ENCODE measurements at places on chromosomes 3 and 15.

DNA sequence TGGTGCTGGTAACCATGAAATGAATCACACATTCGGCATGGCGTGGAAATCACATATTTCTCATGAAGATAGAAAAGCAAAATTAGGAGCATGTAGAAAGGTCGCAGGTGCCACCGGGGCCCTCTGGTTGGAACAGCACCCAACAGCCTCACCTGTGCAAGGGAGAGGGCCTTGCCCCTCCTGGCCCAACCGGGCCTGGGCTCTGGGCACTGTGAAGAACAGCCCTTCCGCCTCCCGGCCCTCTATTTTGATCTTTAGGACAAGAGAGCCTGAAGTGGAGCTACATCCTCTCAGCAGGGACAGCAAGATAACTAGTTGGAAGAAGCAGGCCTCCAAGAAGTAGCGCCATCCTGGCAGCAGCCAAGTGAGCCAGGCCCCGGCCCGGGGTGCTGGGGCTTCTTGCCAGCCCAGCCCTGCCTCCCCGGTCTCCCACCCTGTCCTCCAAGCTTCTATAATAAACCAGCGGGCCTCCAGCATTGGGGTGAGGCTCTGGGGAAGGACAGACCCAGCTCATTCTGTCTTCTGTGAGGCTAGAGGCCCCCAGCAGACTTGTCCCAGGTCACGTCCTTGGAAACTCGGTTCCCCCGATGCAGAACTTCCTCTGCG is 46.1 kb upstream of the FGD5 start:
- DNase-seq = no peak

GRCh38 chr3:51982352-51982837 is 940 bp upstream of the ACY1 start:
- DNase-seq = no peak

- peak; percentile 78 for DNase-seq
These were observed 216.9 kb downstream of the ATP8B4 start for GRCh38 chr15:49901996-49902684.

DNA sequence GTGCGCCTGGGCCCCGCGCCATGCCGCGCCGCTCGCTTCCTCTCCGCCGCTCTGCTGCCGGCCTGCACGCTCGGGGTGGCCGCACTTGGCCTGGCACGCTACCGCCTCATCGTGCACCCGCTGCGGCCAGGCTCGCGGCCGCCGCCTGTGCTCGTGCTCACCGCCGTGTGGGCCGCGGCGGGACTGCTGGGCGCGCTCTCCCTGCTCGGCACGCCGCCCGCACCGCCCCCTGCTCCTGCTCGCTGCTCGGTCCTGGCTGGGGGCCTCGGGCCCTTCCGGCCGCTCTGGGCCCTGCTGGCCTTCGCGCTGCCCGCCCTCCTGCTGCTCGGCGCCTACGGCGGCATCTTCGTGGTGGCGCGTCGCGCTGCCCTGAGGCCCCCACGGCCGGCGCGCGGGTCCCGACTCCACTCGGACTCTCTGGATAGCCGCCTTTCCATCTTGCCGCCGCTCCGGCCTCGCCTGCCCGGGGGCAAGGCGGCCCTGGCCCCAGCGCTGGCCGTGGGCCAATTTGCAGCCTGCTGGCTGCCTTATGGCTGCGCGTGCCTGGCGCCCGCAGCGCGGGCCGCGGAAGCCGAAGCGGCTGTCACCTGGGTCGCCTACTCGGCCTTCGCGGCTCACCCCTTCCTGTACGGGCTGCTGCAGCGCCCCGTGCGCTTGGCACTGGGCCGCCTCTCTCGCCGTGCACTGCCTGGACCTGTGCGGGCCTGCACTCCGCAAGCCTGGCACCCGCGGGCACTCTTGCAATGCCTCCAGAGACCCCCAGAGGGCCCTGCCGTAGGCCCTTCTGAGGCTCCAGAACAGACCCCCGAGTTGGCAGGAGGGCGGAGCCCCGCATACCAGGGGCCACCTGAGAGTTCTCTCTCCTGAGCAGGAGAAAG is 951 bp downstream of the GPR62 start:
- DNase-seq = peak; percentile 69

- peak; percentile 38 for DNase-seq
These were observed 207.5 kb downstream of the IL20RB start for GRCh38 chr3:137165117-137165806.

GRCh38 chr15:50141856-50142255 is 22.8 kb upstream of the ATP8B4 start:
- no peak for DNase-seq

DNA sequence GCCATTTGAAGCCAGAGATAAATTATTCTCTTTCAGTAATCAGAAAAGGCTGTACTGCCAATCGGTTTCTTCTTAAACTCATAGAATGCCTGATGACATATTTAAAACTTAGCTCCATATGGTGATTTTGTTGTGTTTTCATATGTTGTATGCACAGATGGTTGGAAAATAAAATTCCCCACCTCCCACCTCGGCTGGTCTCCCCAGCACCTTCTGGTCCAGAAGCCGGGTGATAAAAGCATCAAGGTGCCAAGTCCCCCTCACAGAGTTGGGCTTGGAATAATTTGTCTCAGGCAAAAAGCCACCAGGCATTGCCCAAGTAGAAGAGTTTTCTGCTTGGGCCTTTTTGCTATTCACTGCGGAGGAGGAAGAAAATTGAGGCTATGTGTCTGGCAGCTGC is 18.4 kb downstream of the LARS2 start:
- no peak for DNase-seq

GRCh38 chr15:98700519-98700918 is 52.2 kb downstream of the IGF1R start:
- no peak for DNase-seq

DNA sequence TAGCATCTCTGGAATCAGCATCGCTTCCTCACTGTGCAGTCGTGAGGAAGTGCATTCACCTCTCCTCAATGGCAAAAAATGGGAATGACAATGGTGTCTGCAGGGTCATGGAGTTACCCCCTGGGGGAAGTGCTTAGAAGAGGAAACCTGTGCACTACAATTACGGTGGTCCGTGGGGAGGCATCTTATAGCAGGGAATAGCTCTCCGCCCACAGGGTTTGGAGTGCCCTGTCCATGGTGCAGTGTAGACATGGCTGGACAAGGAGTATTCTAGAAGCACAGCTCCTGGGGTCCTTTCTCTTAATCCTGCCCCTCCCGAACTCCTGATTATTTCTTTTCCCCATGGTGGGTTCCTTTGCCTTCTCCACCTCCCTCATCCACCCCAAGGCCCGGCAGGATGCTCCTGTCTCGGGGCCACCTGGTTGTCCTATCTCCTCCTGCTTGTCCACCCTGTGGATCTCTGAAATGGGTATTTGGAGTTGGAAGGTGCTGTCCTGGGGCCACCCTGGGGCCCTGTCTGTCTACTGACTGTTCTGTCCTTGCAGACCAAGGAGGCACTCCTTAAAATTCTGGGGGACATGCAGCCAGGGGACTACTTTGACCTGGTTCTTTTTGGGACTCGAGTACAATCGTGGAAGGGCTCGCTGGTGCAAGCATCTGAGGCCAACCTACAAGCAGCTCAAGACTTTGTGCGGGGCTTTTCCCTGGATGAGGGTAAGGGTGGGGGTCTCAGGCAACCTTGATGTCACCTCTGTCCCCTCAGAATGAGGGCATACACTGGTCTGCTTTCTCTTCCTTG is 5.2 kb downstream of the ITIH1 start:
- DNase-seq = no peak

DNA sequence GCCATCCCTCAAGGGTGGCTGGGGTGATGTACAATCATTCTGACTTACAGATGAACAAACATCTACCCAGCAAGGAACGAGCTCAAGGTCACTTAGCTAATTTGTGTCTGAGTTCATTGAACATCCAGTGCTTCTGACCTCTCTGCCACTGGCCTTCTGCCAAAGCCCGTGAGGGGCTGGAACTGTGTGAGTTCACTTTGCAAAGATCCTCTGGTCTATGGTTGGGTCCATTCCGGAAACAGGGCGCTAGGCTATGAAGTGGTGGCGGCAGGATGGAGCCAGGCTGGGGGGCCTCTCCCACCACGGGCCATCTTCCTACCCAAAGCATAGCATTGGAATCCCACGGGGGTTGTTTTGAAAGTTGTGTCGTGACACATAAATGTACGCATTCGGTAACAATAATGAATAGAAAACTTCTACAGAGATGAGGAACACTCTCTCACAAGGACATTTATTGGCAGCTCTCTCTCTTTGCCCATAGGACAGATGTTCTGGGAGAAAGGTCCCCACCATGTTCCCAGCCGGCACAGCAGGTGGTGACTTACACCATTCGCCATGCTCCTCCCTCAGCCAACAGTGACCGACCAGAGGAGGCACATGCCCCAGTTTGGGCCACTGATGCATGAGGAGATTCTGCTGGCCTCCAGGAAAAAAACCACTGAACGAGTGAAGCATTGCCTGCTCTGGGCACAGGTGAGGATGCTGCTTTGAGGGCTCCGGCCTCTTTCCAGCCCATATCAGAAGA is 214.7 kb upstream of the CHRNA7 start:
- no peak for DNase-seq

DNA sequence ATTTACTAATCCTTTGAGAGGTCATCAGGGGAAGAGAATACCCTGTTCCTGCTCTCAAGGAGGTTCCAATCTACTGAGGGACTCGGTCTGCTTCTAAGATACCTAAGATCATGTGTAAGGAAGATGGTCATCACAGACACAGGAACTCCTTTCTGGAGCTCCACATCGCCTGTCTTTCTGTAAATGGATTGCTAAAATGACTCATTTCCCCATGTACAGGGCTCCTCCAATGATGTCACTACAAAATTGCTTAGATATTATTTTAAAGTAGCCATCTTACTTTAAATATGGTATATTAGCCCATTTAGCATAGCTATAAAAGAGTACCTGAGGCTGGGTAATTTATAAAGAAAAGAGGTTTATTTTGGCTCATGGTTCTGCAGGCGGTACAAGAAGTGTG is 206.1 kb upstream of the PROK2 start:
- peak; percentile 49 for DNase-seq

GRCh38 chr15:61743345-61743909 is 316.8 kb downstream of the VPS13C start:
- no peak for DNase-seq

GRCh38 chr3:125002414-125003368 is 53.1 kb downstream of the HEG1 start:
- no peak for DNase-seq

DNA sequence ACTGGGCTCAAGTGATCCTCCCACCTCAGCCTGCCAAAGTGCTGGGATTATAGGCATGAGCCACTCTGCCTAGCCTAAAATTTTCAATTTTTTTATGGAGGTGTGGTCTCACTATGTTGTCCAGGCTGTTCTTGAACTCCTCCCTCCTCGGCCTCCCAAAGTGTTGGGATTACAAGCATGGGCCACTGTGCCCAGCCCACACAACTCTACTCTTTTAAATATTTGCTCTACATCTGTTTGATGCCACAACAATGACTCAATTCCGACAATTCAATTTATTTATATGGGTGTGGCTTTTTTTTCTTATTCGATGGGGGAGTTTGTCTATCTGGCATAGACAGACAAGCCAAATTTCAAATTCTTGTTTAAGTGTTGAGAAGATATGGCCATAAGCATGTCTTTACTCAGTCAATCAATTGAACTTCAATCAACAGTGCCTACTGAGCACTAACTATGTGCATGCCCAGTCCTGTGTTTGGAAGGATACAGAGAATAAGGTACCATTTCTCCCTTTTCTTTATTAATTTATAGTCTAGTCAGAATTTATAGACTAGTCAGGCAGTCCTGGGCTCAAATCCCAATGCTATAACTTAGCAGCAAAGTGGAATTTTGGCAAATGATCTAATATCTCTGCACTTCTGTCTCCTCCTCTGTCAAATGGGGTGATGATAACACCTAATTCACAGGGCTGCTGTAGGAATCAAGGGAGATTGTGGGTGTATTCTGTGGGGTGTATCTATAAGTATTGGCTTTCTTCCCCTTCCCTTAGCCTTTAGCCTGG is 54.6 kb upstream of the PIAS1 start:
- no peak for DNase-seq

- DNase-seq = peak; percentile 33
These were observed 10.2 kb upstream of the MAPK6 start for GRCh38 chr15:52008698-52009434.

DNA sequence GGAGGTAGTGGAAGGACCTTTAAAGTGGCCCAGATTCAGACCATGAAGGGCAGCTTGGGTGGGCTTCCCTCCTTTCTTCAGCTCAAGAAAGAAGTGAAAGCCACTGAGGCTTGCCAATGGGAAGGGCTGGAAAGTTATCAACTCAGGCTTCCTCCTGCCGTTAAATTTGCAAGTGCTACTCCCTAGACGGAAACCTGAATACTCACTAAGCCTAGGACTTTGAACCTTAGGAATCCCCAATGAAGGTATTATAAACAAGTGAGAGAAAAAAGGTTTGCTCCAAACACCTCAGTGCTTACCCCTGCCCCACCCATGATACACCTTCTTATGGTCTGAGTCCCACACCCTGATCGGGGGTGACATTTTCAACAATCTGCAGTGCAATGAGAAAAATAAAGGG is 396.4 kb downstream of the SHQ1 start:
- DNase-seq = no peak

- DNase-seq = no peak
These were observed 363.6 kb downstream of the NR2F2 start for GRCh38 chr15:96693990-96694517.

- no peak for DNase-seq
These were observed 13.9 kb upstream of the ZBBX start for GRCh38 chr3:167394003-167394402.

DNA sequence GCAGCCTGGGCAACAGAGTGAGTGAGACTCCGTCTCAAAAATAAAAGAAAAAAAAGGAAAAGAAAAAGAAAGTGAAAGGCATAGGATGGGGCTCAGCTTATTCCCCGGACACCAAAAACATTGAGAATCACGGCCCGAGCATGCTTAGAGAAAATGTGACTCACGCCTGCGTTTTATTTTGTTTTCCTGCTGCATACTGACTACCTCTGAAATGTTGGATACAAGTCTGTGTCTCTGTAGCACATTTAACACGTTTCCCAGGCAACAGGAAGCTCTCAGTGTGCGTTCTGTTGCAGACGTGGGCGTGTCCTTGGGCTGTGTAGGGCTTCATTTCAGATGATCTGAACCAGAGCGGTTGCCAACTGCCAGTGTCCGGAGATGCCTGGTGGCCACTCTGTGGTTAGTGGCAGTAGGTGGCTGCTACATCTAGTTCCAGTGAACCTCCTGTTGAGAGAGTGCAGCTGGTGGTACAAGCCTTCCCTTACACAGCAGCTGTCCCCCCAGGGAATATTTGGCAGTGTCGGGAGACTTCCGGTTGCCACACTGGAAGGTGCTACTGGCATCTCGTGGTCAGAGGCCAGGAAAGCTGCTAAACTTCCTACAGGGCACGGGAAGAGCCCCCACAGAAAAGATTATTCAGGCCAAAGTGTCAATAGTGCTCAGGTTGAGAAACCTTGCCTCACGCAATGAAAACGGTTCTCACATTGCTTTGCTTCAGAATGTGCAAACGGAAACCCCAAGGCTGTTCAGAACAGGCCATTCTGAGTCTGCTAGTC is 3.0 kb downstream of the SLC51A start:
- peak; percentile 92 for DNase-seq

DNA sequence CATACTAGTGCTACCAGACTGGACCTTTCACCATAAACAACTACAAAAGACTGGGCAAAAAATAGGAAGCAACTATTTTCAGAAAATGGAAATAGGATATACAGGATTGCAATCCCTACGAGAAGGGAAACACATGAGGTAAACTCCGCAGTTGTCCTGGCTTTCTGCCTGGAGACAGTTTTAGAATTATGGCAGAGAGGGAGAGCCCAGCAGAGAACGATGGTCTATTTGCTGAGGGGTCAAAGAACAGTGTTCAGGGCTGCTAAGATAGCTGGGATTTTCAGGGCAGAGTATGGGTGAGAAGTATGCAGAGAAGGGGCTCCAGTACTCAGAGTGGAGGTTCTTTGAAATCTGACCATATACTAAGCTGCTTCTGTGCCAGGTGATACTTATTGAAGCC is 163.4 kb downstream of the CHDH start:
- DNase-seq = no peak

- DNase-seq = peak; percentile 12
These were observed 73.6 kb downstream of the ADCY5 start for GRCh38 chr3:123375014-123375940.

Data from cardiac fibroblast (primary cell).